ENCODE measurements at places on chromosomes 1 and 21.
A peak's percentile ranks its signal among the peaks of the same experiment; 100 is the strongest.

GRCh38 chr1:15942661-15943327 lies 33.1 kb downstream of the ZBTB17 start:
- no peak for DNase-seq

DNA sequence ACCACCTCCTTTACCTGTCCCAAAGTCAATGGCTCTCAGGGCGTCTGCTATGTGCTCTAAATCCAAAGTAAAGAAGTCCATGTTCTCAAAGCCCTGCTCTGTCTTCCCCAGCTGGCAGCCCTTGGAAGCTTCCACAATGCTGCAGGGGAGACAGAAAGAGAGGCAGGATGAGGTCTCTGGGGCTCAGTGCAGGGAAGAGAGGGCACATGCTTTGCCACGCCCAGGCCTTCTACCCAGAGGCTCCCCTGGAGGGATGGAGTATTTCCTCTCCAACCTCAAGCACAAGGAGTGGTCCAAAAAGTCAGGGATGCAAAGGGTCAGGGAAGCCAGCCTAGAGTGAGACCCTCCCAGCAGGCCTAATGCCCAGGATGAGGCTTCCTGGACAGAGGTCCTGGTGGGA lies 10.2 kb downstream of the TRIM63 start:
- no peak for DNase-seq

DNA sequence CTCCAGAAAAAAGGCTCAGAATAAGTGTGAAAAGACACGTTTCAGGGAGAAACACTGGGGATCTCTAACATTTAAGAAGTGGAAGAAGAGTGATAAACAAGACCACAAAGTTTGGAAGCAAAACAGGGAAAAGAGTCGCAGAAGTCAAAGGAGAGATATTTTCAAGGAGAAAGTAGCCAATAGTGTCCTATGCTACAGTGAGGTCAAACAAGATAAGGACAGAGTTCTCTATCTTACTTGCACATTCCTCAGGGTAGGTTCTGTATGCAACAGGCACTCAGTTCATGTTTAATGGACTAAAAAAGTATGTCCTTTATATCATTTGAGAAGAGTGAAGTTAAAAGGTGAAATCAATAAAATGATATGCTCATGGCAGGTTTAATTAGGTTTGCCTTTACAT lies 13.8 kb upstream of the EDEM3 start:
- no peak for DNase-seq

DNA sequence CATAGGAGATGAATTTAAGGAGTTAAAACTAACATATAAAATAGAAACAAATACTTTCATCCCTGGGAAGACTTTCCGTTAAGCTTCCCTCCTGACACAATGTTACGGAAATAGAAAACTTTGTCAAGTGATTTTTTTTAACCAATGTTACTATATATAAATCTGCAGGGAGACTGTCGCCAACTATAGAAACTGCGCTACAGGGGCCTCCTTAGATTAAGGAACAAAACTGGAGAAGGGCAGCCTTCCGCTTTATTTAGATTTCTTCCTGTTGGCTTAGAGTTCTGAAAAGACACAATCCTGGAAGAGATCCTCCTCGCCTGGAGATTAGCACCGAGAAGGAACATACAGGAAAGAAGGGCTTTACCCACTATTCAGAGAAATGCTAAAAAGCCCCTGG lies 1.5 kb downstream of the MGST3 start:
- no peak for DNase-seq

- DNase-seq, result no peak
Observed at GRCh38 chr1:190453550-190453949, 24.1 kb downstream of the BRINP3 start.

- DNase-seq, result no peak
Observed at GRCh38 chr1:170067253-170067819, 7.2 kb downstream of the KIFAP3 start.

DNA sequence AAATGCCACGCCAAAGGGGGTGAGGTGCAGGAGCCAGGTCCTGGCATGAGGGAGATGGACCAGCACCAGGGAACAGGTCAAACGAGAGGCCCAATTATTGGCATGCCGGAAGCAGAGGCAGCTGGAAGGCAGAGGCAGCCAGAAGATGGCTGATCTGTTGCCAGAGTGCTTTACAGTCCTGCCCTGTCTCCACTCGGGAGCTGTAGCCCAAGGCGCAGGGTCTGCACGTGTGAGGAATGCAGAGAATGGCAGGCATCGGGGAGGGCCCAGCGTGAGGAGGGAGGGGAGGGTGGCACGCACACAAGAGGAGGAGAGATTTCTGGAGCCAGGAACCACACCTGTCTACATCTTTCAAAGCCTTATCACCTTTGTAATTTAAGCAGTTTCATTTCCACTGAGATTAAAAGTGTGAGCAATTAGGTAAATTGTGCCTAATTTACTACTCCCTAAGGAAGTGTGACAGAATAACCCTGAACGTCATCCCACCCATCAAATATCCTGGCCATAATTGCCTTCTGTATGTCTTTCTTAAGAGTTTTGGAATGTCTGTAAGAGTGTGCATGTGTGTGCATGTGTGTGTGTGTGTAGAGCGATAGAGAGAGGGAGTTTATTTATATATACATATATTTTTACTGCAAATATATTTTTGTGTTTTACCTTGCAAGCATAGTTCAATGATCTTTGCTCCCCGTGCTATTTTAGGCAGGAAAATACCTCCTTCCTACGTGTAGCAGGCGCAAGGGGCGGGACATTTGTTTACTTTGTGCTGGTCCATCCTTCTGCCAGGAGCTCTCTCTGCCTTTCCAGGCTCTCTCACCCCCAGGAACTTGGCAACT lies 125.5 kb upstream of the SERBP1 start:
- DNase-seq, result no peak

- DNase-seq, result no peak
Observed at GRCh38 chr1:42529724-42530181, 66.7 kb downstream of the CCDC30 start.

- no peak for DNase-seq
Observed at GRCh38 chr21:35081861-35082260, 32.8 kb upstream of the RUNX1 start.

- DNase-seq, result no peak
Observed at GRCh38 chr1:101474039-101474665, 237.3 kb downstream of the S1PR1 start.

DNA sequence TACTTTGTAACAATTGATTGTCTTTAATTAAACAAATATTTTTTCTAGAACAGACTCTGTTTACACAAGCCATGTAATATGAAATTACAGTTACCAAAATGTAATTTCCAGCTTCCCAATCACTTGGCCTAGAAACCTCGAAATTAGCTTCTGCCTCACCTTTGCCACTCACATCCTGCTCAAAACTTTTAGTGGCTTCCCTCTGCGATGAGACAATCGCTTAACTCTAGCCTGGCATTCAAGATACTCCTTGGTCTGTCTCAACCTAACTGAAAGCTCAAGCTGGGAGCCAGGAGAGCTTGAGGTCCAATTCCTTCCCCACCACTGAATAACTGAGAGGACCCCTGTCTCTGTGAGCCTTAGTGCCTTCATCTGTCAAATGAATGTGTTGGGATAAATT lies 42.8 kb downstream of the GFI1 start:
- DNase-seq, result peak; percentile 72

All from esophagus muscularis mucosa (tissue), 4 donors.